Activated naive CD4-positive, alpha-beta T cell treated with anti-CD3 and anti-CD28 coated beads, Interleukin-2, amount 50 U/mL, for 16 hours (primary cell): ENCODE measurements at places on chromosomes 13 and 19.

DNA sequence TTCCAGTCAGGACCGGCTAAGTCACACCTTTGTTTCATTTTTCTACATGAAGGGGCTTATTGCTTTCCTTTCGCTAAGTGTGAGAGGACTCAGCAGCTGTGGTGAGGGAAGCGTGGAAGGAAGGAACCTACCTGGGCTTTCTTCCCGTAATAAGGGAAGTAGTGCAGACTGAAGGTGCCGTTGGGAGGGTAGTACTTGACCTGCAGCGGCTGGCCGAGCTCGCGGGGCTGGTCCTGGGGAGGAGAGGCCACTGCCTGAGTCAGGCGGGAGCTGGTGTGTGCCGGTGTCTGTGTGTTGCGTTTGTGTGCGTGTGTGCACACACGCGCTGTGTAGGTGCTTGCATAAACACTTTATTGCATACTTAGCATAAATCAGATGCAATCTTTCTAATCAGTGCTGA is 7.7 kb downstream of the ATP4B start:
- no peak for DNase-seq

DNA sequence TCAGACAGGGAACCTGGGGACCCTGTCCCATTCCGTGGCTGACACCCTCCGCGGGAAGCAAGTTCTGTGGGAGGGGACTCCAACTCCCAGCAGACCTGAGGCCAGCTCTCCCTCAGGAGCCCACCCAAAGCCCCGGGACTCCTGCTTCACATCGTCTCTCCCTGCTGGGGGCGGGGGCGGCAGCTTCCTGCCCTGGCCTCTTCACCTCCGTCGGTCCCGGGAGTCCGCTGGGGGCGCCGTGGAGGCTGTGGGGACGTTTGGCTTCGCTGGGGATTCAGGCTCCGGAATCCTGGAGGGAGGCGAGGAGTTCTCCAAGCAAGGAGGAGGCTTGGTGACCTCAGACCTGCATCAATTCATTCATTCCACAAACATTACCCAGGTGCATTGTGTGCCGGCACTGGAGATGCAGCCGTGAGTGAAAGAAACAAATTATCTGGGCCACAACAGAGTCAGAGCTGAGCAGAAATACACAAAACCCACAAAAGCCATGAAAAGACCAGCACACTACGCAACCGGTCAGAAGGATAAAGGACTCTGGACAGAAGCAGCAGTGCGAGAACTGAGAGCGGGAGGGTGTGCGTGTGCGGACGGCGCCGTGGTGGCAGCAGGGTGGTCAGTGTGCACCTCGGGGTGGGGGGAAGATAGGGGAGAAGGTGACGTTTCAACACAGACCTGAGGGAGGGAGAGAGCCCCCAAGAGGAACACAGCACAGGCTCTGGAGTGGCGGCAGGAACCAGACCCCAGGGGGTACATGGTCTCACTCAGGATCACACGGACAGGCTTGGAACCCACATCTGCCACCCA is 19.0 kb downstream of the EPS8L1 start:
- DNase-seq: no peak

DNA sequence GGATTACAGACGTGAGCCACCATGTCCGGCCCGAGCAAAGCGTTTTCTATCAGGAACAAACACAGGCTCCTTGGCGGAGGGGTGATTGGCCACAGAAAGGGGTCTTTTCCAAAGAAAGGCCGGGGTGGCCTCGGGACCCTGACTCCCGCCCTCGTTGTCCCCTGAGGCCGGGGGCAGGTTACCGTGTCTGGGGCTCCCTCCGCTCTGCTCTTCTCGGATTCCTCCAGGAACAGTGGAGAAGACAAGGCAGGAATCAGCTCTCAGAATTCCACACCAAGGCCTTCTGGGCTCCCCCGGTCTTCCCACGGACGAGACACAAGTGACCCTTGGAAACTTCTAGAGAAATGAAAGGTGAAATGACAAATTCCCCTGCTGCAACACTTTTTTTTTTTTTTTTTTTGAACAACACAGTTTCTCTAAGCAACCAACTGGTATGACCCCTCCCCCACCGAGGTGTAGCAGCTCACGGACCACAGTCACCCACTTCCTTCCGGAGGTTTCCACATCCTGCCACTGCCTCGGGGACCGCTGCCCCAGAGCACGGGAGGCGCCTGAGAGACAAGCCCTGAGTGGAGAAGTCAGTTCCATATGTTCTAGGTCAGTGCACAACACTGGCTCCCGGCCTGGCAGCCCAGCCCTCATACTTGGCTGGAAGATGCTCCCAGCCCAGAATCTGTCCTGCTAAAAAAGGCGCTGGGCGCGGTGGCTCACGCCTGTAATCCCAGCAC is 11.0 kb downstream of the MOB3A start:
- peak; percentile 86 for DNase-seq

GRCh38 chr13:53560556-53560955 is 531.9 kb downstream of the OLFM4 start:
- no peak for DNase-seq

GRCh38 chr19:4357095-4357797 is 13.9 kb downstream of the MPND start:
- no peak for DNase-seq

DNA sequence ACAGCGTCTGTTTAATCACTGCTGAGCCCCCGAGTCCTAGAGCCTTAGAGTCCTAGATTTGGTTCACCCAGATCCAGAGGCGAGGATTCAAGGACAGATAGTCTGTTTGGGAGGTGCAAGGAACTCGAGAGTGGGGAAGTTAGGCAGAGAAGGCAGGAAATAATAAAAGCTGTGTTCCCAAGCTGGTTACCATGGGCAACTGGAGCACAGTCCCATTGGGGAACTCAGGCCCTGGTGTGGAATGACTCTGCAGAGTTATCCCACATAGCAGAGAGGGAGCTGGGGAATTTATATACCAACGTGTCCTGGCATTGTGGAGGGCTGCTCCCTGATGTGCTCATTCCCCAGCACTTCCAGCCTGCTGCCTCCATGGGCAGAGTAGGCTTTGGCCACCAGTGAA is 9.7 kb downstream of the IGSF23 start:
- no peak for DNase-seq

DNA sequence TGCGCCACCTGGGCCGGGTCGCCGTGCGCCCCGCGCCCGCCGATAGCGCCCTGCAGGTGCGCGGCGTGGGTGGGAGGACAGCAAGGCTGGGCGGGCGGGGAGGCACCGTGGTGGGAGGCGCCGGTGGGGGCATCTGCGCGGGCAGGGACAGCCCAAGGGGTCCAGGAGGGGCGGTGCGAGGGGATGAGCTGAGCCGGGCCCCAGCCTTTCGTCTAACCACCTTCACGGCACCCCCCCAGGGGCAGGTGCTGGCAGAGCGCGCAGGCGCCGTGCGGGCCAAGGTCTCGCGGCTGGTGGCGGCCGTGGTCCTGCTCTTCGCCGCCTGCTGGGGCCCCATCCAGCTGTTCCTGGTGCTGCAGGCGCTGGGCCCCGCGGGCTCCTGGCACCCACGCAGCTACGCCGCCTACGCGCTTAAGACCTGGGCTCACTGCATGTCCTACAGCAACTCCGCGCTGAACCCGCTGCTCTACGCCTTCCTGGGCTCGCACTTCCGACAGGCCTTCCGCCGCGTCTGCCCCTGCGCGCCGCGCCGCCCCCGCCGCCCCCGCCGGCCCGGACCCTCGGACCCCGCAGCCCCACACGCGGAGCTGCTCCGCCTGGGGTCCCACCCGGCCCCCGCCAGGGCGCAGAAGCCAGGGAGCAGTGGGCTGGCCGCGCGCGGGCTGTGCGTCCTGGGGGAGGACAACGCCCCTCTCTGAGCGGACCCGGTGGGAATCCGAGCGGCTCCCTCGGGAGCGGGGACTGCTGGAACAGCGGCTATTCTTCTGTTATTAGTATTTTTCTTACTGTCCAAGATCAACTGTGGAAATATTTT is 3.1 kb downstream of the KISS1R start:
- DNase-seq: peak; percentile 76

DNA sequence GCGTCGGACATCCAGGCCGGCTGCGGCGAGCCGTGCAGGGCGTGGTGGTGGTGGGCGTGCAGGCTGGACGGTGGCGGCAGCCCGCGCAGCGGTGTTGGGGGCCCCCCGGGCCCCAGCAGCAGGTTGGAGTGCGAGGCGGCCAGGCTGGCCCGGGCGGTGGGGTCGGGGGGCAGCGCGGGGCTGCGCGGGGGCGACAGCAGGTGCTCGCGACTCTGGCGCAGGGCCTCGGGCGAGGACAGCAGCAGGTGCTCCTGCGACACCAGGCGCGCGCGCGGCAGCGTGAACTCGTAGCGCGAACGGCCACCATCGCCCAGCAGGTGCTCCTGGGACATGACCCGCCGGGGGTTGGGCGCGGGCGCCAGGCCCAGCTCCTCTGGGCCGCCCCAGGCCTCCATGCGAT is 9.8 kb downstream of the SHISA7 start:
- DNase-seq: no peak

GRCh38 chr19:56113074-56113632 is 7.9 kb downstream of the ZNF787 start:
- no peak for DNase-seq

DNA sequence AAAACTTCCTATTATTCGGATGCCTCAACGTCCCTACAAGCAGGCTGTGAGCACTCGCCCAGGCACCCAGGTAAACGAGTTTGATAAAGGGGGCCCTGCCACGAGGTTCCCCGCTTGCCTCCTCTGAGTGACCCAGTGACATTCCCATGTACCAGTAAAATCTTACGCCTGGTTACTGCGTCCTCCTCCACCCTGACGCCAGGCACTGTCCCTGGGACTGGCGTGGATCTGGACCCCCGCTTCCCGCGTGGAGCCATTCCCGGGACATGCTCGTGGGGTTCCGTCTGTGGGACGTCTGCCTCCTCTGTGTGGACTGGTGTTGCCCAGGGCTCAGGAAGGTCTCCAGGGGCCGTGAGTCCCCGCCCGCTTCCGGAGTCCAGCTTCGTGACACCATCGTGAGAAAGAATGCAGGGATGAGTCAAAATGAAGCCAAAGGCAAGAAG is 407 bp upstream of the ZNF550 start:
- DNase-seq: no peak

DNA sequence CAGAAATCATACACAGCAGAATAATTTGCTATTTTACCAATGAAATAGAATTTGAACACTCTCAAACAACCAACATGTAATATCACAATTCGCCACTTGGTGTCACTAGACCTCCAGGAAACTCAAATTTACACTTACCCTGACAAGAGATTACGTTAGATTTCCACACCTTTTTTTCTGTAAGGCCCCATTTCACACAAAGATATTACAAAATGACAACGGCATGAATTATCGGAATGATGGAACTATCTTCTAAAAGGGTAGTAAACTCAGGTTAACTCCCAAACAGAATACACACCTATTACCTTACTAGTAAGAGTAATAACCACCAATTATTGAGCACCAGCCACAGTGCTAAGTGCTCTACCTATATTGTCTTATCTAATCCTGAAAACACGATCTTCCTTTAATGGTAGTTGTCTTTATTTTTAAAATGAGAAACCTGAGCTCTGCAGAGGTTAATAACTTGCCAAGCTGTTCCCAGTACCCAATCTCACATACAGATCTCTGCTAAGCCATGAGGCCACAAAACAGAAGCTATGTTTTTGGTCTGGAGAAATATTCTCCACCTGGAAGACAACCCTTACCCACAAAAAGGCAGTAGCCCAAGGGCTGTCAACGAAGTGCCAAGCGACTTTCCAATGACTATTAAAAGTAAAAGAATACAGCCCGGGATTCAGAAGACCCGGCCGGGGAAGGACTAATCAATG is 152.4 kb downstream of the DCLK1 start:
- no peak for DNase-seq

GRCh38 chr13:110361365-110361911 is 54.4 kb downstream of the COL4A2 start:
- no peak for DNase-seq

- DNase-seq: no peak
These were observed 180.9 kb upstream of the ZNF507 start for GRCh38 chr19:32164384-32164992.

GRCh38 chr19:3440082-3440481 is 40.2 kb downstream of the SMIM24 start:
- peak; percentile 61 for DNase-seq

GRCh38 chr13:67017276-67017675 is 212.9 kb downstream of the PCDH9 start:
- no peak for DNase-seq

- DNase-seq: peak; percentile 62
These were observed 1.0 kb downstream of the GPR108 start for GRCh38 chr19:6736169-6736916.

DNA sequence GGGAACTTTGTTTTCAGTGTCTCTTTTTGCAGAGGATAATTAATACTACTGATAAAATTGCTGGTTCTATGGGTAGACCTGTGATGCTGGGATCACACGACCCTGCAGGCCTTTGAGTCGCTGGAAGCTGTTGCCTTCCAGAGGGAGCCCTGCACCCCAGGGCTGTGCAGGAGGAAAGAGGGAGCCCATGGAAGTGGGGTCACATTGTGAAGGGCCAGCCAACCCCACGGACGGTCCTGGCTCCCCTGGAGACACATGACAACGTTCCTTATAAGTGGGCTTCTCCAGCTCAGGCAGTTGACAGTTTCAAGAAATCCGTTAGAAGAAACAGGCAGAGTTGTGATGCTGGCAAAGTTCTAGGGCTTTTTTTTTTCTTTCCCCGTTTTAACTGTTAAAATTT is 98.0 kb downstream of the ZDHHC20 start:
- no peak for DNase-seq

GRCh38 chr13:35480346-35480745 is 3.9 kb upstream of the MAB21L1 start:
- no peak for DNase-seq

DNA sequence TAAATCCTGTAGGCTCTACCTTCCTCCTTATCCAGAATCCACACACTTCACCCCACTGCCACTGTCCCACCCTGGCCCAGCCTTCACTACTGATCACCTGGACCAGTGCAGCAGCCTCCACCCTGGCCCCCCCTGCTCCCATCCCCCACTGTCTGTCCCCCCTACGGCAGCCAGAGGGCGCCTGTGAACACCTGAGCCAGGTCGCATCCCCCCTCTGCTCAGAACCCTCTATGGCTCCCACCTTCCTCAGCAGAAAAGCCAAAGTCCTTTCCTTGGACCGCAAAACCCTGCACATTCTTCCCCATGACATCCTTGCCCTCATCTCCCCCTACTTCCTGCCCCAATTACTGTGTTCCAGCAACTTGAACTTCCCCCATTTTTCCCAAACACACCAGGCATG is 20.6 kb downstream of the ELAVL3 start:
- no peak for DNase-seq
